Fibroblast of gingiva (primary cell): ENCODE measurements at places on chromosomes 2 and 18.

DNA sequence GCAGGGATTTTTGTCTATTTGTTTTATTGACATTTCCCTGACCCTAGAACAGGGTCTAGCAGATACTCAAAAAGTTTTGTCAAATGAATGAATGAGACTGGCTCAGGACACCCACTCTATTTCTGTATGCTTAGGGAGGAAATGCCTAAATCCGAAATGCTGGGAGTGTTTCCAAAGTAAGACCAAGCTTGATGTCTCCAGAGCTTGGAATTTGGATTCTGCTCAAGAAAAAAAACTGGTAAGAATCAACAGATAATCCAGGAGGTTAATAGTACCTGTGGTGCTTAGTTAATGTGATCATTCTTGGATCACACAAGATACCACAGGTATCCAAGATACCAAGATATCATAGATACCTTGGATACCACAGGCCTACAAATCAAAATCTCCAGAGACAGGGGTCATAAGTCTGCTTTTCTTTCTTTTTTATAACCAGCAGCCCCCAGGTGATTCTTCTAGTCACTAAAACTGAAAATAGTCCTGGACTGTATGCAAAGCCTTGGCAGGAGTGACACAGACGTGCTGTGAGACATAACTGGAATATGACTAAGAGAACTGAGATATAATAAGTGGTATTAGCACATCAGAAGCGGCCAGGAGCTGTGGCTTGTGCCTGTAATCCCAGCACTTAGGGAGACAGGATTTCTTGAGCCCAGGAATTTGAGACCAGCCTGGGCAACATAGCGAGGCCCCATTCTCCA is 39.9 kb upstream of the SP3 start:
- DNase-seq, result peak; percentile 72

GRCh38 chr2:1482253-1482675 is 69.0 kb downstream of the TPO start:
- DNase-seq, result no peak

- DNase-seq, result peak; percentile 49
Measured at GRCh38 chr2:177245010-177245422, 19.5 kb downstream of the NFE2L2 start.

DNA sequence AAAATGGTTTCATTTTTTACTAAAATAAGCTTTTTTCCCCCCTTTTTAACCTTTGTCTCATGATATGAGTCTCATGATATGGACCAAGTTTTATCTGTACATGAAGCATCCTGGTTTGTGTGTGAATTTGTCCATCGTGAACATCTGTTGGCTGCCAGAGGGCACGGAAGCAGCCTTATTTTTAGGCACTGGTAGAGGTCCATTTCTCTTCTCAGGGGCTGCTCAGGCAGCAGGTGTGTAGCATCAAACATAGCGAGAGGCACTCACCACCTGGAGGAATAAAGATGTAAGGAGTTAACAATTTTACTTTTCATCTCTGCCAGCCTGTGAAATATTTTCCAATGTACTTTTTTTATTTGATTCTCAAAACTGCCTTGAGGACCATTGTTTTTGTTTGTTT is 134.5 kb downstream of the RHBDD1 start:
- DNase-seq, result no peak

GRCh38 chr2:167423731-167424130 is 535.5 kb downstream of the XIRP2 start:
- no peak for DNase-seq

DNA sequence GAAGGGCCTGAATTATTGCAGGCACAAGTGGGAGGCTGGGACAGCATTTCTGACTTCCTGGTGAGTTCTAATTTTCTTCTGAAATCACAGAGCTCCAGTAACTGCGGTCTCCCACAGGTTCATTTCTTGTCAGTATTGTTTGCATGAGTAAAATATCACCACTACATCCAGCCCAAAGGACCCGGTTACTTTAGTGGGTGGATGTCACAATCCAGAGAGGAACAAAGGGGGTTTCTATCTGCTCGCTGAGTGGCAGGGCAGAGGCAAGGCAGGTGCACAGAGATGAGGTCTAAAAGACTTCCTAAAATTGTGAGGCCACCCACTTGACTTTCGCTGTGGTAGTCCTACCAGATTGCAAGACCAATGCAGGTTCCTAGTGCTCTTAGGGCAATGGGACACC is 800.4 kb upstream of the ID2 start:
- DNase-seq, result no peak

DNA sequence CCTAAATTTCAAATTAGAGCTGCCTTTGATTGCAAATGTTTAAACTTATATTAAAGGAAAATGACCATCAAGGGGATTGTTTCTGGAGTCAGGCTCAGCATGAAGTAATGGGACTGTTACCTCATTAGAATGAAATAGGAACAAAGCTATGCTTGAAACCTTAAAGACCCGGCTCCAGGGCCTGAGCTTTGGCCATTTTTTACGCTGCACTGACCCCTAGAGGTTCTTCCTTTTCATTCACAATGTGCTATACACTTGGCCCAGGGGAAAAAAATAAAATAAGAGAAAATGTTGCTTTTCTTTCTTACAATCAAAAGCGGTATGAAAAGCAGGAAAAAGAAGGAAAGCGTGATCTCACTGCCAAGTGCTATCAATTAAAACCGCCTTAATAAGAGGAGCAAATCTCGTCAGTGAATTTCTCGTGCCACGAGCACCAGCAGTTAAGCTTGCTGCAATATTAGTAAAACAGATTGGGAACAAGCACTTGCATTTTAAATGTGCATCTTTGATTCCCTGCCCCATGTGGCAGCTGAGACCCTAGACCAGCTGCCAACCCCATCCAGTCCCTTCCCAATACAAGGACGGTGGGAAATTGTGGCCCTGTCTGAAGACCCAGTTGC is 96.6 kb downstream of the MBD2 start:
- peak; percentile 40 for DNase-seq

DNA sequence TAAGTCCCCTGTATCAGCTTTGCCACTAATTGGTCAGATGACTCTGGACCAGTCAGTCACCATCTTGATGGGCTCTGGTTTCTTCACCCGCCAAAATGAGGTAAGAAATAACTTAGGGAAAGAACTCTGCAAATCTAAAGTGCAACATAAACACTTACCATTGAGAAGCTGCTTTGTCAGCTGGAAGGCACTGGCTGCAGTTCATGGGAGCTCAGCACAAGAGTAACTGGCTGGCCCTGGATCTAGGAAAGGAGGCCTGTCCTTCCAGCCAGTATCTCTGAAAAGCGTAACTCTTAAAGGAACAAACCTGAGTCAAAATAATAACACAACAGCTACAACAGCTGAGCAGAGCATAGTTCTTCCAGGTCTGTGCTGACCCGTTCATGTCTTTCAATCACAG is 123.9 kb downstream of the CACNB4 start:
- no peak for DNase-seq

DNA sequence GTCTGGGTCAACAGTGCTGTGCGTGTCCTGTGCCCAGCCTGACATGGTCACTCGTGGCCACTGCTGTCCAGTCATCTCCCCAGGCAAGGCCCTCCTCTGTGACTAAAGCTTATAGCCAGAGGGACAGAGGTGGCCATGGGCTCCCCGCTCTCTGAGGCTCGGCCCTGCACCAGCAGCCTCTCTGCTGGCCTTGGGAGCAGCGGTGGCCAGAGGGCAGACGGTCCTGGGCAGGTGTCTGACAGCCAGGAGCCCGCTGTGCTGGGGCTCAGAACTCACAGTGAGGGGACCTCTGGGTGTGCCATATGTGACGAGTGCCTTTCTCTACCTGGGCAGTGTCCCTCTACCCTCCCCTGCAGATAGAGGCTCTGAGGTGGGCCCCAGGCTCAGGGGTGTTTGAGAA is 98.7 kb downstream of the FAM210A start:
- DNase-seq, result no peak

- no peak for DNase-seq
Measured at GRCh38 chr2:72033636-72034035, 114.0 kb downstream of the CYP26B1 start.

DNA sequence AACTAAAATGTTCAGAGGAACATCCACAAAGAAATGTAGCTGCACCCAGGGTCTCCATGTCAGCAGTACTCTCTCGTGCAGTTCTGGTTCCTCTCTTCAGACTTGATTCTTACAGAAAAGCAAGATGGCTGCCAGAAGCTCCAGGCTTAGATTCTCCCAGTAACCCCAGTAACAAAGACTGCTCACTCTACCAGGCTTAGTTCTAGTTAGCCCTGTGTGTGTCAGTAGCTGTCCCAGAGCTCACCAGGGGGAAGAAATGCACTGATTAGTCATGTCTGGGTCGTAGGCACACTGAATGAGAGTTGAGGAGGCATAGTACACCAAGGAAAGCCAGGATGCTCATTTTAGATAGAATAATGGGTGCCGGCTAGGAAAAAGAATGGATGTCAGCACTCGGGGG is 395.0 kb upstream of the NRP2 start:
- DNase-seq, result no peak

DNA sequence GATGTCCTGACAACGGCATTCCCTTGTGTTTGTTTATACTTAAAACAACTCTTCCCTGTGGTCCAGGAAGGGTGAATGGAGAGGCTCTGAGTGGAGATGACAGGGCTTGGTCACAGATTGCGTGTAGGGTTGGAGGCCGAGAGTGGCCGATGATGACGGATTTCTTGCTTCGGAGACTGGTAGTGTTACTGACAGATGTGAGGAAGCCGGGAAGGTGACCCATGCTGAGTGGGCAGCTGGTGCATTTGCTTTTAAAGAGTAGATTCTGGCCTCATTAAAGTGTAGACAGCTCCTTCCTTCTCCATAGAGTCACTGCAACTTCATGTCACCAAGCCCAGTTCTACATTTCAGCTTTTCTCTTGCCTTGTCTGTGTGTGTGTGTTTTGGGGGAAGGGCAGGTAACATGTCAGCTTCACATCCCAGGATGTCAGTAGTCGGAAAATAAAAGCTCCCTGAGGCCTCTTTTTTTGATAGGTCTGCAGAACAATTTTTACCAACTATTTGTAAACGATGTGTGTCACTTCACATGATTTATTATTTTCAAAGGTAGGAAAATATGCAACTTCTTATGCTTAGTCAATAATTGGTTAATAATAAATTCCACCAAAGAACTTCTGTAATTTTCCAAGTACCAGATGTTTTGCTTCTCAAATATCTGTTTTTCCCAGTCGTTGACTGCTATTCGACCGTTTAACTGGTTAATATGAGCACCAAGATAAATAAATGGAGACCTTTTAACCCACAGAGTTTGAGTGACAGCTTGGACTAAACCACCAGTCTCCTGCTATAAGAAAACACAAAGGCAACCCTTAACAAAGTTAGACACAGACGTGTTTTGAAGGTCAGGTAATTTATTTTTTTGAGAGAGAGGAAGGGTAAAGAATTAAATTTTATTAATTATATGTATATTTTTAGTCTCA is 436.9 kb downstream of the SLC4A3 start:
- no peak for DNase-seq

- no peak for DNase-seq
Measured at GRCh38 chr2:218262237-218262600, 1.4 kb downstream of the GPBAR1 start.

DNA sequence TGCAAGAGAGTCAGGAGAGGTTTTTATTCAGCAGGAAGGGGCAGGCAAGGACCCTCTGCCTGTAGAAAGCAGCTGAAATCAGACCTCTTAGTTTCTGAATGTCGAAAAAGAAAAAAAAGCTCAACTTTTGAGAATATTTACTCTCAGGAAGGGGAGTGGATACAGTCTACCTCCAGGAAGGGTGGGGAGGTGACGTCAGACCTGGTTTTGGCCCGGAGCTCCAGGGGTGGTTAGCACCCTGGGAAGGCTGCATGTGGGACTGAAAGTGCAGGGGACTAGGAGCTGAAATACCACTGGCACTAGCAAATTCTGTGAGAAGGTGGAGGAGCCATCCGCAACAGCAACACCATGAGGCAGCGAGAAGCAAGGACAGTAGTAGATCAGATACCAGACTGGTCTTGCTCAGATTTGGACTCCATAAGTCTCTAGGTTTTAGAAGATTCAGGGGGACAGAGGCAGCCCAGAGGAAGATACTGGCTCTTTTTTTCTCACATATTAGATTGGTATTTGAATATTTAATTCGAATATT is 19.8 kb downstream of the MC2R start:
- no peak for DNase-seq

- no peak for DNase-seq
Measured at GRCh38 chr2:139357972-139358371, 577.8 kb upstream of the NXPH2 start.
